ENCODE measurements at places on chromosomes 16 and 17.

GRCh38 chr16:74771656-74772315 is 2.8 kb downstream of the FA2H start:
- DNase-seq: no peak

DNA sequence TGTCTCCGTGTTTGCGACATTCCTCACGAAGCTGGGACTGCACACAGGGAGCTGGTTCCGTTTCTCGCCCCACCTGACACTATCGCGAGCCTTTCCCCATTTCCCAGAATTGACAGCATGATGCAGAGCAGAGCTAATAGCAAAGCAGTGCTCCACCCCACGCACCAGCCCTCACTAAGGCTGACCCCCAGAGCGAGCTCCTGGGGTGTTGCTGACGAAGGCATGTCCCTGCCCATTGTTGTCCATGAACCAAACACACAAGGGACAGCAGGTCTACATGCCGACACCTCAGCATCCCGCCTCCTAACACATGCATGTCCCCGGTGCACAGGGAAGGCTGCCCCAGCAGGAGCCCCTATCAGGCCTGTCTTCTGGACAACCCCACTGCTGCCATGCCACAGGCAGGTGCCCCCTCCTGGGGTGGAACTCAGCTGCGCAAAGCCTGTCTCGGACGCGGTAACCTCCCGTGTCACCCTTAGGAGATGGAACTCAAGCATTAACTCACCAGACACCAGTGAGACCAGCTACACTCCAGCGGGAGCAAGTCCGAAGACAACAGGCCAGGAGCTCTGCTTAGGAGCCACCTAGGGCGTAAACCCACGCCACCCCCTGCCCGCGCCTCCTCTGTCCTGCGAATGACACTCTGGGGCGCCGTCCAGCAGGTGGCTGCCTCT is 16.9 kb upstream of the TRAP1 start:
- no peak for DNase-seq

GRCh38 chr16:86951831-86952598 is 365.2 kb downstream of the C16orf95 start:
- DNase-seq: no peak

DNA sequence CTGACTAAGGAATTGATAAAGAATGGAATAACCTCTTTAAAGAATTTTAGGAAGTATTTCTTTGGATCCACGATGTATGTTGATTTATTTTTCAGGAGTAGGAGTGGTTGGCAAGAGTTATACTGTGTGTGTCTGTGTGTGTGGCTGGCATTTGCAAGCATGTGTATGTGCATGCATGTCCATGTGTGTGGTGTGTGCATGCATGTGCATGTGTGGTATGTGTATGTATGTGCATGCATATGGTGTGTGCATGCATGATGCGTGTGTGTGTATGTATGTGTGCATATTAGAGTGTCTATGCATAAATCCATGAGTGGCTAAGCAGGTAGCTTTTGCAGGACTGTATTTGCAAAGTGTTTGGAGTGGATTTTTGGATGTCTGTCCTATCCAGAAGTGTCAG is 120.8 kb downstream of the HS3ST2 start:
- no peak for DNase-seq

DNA sequence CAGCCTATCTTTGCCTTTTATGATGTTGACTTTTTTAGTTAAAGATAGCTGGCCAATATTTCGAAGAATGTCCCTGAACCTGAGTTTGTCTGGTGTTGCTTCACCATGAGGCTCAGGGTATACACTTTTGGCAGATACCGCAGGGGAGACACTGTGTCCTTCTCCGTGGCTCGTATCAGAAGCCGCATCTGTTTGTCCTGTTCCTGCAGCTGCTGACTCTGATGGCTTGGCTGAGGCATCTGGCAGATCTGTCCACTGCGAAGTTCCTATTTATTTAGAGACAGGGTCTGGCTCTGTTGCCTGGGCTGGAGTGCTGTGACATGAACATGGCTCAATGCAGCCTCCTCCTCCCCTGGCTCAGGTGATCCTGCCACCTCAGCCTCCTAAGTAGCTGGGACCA is 93.5 kb downstream of the CRISPLD2 start:
- DNase-seq: no peak

- no peak for DNase-seq
These were observed 10.5 kb upstream of the SPNS1 start for GRCh38 chr16:28964072-28964471.
